ENCODE measurements at places on chromosomes 3 and 15. TPM values are rescaled to one million over a fixed set of nuclear protein-coding genes. Genes with fewer than 3 reads are reported as not detected.

Gene RPL39L
- total RNA-seq: 19.7 TPM

Gene MEGF11
- not detected for total RNA-seq

Gene RTP3
- total RNA-seq: not detected

Gene TP63
- total RNA-seq: 2.9 TPM

Gene ZNF80
- total RNA-seq: 1.00 TPM

Gene PLOD2
- 0.32 TPM for total RNA-seq

Gene ADPRH
- 2.8 TPM for total RNA-seq

Gene XRN1
- 82.7 TPM for total RNA-seq

Gene STAC
- total RNA-seq: not detected

All from T-helper 2 cell treated with Interferon-gamma antibody and Interleukin-4, amounts not matched to agents 100 ng/mL and 5 ng/mL, for 36 hours (primary cell).